ENCODE measurements at places on chromosomes 3 and 15.

- no peak for DNase-seq
These were observed 642 bp downstream of the COX5A start for GRCh38 chr15:74937272-74937589.

DNA sequence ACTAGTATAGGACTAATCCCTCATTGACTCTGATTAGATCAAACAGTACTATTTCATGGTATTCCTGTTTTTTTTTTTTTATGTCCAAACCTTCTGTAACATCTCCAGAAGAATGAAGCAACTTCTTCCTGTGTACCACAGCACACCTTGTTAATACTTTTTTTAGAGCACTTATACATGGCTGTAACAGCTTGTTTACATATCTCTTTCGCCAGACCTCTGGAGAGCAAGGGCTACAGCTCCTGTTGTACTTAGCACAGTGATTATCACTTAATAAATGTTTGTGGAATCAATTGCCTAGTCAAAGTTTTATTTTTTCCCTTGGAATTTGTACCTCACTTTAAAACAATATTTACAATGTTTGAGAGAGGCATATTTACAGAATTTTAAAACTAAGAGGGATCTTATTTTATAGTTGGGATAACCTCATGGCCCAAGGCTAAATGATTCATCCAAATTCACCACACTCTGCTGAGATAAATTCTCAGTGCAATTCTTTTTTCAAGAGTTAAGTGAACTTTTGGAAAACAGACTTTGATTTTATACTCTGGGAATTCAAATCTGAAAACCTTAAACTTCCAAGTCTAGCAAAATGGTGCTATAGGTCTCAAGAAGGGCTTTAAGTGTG, 9.2 kb upstream of the GATM start:
- DNase-seq: no peak

- no peak for DNase-seq
These were observed 81.5 kb downstream of the STRIT1 start for GRCh38 chr3:155211940-155212339.

DNA sequence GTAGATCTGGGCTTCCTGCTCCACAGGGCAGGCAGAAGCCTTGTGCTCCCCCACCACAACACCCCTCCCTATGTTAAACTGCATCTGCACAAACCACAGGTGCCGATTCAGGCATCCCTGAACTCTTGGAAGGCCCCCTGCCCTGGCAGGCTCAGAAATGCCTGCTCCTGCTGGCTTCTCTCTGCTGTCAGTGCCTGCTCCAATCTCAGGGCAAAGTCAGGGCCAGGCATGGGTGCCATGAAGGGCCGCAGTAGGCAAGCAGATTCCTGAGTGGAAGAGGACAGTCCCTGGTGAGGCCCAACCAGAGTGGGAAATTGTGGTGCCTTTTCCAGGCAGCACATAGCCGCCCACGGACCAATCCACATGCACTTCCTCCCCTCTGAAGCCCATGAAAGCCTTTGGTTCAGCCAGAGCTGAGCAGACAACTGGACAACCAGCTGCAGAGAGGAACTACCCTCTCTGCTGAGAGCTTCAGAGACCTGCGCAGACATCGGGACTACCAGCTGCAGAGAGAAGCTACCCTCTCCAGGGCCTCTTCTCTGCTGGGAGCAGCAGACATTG, 13.6 kb downstream of the PRR20G start:
- DNase-seq: no peak

DNA sequence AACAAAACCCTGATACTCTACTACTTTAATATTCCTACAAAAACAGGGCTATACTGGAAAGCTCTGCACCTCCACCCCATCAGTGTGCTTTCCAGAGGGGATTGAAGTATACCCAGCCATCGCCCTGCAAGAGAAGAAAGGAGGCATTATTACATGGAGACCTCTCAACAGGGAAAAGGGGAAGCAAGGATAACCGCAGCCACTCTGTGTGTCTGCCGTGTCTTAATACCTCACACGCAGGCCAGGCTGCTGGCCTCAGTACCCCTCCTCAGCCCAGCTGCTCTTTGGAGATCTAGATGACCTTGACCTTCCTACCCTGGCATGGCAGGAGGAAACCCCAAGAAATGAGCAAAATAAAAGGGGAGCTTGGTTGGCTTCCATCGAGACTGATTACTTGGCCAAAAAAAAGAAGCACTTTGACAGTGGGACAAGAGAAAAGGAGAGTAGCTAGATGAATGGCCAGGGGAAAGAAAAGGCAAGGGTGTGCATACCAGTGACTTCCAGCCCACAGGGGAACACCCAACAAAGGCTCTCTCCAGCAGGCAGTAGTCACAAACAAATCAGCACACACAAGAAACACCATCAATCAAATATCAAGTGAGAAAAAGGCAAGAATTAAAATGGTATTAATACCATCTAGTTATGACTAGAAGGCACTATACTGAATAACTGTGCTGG, 129.4 kb downstream of the STT3B start:
- no peak for DNase-seq

DNA sequence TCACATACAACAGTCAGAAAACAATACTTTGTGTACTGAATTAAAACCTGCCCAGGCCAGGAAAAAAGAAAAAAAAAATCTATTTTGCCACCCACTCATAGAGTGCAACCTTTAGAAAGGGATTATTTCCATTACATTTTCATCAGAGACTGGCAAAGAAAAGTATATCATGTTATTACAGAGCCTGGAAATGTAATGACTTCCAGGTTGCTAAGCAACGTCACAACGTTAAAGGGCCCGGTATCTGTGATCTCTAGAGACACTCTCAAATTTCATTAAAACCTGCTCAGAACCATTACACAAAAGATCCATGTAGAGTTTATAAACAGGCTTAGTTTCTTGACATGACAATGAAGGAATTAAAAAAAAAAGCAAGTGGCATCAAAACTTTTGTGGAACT, 170.5 kb downstream of the CTNNB1 start:
- DNase-seq: no peak

- no peak for DNase-seq
These were observed 27.8 kb upstream of the IGF2BP2 start for GRCh38 chr3:185852635-185853034.

DNA sequence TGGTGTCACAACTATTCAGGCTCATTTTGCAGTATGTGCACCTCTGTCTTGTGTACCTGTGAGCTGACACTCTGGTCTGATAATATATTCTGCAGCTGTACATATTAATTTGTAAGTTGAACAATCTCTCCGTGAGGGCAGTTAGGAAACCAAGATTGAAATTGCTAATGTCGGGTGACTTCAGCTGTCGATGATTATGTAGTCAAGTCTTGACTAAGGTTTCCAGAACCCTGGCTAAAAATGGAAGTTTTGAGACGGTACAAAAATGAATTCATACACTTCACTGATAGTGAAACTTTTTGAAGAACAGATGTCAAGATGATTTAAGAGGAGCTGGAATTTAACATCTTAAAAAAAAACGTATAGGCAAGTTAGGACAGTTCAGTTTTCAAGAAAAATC, 196.8 kb upstream of the ICE2 start:
- no peak for DNase-seq

DNA sequence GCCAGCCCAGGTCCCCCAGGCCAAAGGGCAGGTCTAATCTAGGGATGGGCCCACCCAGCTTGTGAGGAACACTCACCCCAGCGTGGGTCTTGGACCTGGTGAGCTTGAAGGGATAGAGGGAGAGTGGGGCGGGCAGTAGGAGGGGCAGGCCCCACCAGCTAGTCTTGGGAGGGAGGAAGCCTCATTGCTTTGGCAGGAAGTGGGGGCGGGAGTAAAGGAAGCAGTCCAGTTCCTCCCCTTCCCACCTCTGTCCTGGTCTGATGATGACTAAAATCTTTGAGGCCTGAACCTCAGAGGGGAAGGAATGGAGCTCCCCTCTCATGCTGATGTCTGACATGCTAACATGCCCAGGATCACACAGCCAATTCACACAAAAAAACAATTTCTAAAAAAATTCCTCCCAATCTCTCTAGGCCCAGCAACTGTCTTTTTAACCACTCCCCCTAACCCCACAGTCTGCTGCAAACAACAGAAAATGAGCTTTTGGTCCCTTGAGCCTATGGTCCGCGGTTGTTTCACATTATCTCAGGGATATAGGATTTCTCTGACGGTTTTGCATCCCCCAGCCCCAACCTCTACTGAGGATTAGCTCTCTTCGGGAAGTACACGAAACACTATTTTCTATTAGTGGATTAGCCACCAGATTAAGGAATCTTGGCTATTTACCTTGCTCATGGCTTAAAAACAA, 30.7 kb upstream of the DUSP7 start:
- no peak for DNase-seq

DNA sequence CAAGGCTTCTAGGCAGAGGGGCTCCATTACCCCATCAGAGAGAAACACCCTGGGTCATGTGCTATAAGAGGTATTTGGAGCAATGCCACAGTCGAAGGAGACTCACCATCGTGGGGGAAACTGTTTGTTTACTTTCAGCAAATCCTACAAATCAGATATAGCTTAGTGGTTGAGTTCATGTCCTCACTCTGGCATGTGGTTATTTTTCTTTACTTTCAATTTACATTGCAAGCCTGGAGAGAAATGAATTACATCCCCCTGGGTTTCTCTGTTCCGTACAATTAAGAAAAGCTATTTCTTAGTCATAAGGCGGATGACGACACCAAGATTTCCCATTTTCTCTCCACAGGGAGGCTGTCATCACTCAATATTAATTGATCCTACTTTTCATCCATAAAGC, 36.9 kb downstream of the RFTN1 start:
- no peak for DNase-seq

DNA sequence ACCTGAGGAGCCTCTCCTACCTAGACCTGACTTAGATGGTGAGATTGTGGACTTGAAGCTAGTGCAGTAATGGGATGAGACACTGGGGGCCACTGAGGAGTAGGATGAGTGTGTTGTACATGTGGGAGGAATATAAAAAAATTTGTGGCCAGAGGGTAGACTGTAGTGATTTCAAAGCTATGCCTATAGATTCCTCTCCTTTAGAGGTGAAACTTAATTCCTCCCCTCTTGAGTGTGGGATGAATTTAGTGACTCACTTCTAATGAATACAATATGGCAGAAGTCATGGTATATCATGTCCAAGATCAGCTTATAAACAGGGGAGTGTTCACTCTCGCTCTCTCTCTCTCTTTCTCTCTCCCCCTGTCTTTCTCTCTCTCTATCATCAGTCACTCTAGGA, 6.7 kb downstream of the ZNF860 start:
- no peak for DNase-seq

DNA sequence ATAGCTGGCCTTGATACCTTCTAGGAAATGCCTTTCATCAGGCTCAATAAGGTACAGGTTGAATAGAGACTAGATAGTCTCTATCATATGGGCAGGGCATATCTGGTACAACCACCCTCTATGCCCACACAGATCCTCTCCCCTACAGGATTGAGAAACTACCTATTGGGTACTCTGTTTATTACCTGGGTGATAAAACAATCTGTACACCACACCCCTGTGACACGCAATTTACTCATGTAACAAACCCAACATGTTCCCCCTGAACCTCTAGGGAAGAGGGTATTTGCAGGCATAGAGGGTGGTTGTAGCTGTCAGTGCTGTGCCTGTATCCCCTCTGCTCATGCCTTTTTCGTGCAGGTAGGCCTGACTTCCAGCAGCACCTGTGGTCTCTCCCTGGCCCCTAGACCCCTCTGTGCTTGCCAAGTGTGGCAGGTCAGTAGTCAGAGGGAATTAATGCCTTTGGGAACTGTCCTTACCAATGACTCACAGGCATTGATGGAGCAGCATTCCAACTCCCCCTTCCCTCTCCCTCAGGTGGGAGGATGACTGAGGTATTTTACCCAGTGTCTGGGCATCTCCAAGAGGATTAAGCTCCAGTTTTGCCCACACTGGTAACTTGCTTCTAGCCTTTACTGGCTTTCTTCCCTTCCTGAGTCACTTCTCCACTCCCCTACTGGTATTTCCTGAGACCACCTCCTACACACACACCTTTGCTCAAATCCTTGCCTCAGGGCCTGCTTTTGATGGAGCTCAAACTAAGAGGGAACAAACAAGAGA, 18.3 kb downstream of the CLSTN2 start:
- DNase-seq: no peak

GRCh38 chr3:193972832-193973231, 163.1 kb upstream of the HES1 start:
- DNase-seq: no peak

GRCh38 chr3:4633078-4634004, 140.2 kb downstream of the ITPR1 start:
- no peak for DNase-seq

- DNase-seq: no peak
These were observed 33.1 kb downstream of the TP63 start for GRCh38 chr3:189664311-189664710.

DNA sequence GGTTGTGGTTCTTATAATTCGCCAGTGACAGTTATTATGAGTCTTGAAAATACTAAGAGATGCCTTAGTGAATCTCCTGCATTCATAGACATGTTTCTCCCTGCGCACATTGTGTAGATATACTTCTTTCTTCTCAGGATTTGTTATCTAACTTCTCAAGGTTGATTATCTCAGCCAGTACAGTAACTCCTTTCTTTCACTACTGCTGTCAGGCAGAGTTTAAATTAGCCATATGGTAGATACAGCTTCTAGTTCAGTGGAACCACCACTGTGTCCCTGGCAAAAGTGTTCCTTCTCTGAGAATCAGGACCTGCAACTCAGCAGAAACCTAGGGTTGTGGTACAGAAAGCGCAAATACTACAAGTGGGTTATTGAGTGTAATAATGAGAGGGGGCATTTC, 175.0 kb upstream of the SGO1 start:
- no peak for DNase-seq

GRCh38 chr15:73258271-73259108, 110.3 kb downstream of the HCN4 start:
- no peak for DNase-seq

DNA sequence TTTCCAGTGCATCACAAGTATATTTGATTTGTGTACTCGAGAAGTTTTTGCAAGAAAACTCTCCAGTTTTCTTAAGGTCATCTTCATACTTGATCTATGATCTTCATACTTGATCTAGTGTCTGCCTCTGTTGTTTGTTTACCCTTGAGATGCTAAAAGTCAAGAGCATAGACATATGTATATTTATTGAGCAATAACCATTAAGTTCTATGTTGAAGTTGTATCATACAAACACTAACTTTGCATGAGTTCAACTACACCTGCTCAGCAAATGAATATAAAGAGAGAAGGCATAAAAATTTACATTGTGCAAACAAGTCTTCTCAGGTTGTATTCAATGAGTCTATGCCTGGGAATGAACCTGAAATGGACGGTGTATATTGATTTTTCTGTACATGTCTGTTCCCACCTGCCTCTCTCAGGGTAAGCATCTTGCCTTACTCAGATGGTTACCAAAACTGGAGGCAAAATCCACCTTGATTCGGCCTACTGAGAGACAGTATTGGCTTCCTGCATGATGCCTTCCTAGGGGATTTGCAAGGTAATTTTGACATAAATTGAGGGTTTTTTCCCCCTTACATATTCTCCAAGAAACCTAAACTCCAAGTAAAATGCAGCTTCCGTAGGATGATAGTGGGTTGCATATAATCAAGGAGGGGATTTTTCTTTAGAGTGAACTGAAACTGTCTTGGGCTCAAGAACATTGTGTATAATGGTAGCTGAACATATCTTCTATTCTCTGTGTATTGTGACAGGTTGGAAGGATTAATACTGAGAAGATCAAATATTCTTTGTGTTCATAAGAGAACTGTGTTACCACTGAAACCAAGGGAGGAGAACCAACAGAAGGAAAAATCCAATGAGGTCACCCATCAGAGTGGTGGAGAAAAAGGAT, 110.4 kb downstream of the FILIP1L start:
- no peak for DNase-seq

GRCh38 chr15:72733941-72734738, 48.1 kb downstream of the BBS4 start:
- DNase-seq: no peak

GRCh38 chr15:91072161-91072560, 27.9 kb upstream of the SV2B start:
- DNase-seq: no peak

- DNase-seq: no peak
These were observed 542.2 kb downstream of the FOXP1 start for GRCh38 chr3:71041371-71041770.

All from T-helper 17 cell (primary cell).